Fibroblast of skin of abdomen (primary cell): ENCODE measurements at places on chromosomes 2 and 18.
A peak's percentile ranks its signal among the peaks of the same experiment; 100 is the strongest.

- peak; percentile 64 for DNase-seq
Measured at GRCh38 chr2:228522276-228522675, 340.8 kb upstream of the SPHKAP start.

DNA sequence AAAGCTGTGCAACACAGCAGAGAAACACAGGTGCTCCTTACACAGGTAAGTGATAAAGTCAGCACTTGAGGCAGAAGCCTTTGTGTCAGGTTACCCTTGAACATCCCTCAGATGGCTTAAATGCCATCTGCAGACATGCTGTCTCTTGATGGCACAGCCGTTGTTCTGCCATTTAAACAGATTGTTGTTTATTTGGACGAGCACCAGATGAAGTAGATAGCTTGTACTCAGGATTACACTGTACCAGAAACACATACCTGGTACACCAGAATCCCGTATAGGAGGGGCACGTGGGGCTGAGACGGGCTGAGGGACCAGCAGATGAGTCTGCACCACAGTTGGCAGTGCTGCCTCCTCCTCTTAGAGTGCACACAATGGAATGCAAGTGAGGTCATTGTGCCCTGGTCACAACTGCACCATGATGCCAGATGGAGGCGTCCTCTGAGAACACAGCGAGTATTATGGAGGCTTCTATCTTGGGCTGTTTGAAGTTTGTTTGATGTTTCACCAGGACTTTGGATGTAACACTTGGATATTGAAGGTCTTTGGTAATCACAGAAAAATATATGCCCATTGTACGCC lies 143.0 kb downstream of the TANC1 start:
- DNase-seq: no peak

DNA sequence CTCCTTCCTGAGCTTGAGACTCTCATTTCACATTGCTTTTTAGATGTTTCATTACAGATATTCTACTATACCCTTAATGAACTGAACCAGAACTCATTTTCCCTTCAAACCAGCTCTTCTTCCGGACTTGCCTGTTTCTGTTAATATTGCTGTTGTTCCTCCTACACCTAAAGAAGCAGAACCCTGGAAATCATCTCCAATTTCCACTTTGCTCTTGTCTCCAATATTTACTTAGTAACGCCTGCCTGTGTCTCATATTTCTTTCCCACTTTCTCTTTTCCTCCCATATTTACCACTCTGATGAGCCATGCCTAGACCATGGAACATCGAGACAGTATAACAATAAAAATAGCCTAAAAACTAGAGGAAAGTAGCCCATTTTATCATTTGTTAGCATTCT lies 17.9 kb upstream of the GMCL1 start:
- DNase-seq: no peak

DNA sequence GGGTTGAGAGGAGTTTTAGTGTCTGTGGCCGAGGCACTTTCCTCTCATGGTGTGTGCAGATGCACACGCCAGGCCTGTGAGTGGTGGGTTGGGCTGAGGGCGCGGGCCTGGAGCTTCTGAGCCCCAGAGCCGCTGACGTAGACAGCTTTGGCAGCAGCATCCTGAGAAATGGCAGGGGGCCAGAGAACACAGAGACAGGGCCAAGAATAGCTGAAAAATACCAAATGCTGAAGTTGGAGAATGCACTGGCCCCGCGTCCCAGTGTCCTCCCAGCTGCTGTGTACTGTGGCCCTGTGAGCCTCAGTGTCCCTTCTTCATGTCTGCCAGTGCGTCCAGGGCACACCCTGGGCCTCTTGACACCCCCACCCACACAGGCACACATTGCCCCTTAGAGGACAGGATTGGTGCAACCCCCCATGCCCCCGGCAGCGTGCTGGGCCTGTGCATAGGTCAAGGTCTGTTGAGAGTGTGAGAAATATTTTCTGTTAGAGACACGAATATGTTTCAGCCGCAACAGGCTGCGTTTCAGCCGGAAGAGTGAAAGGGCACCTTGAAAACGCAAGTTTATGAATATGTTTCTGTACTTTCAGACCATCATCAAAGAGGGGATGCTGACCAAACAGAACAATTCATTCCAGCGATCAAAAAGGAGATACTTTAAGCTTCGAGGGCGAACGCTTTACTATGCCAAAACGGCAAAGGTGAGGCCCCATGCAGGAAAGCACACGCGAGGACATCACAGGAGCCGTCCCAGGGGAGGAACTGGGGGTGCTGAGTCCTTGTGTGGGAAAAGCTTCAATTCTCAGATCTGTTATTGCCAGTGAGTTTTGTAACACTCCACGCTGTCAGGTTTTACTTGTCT lies 33.6 kb downstream of the DGKD start:
- peak; percentile 92 for DNase-seq

GRCh38 chr2:188931361-188931760 lies 42.8 kb upstream of the COL3A1 start:
- DNase-seq: peak; percentile 39

GRCh38 chr2:172561270-172561669 lies 5.4 kb downstream of the PDK1 start:
- no peak for DNase-seq

GRCh38 chr2:120355780-120356266 lies 9.9 kb downstream of the INHBB start:
- no peak for DNase-seq

GRCh38 chr2:62452701-62453454 lies 53.1 kb downstream of the TMEM17 start:
- no peak for DNase-seq

DNA sequence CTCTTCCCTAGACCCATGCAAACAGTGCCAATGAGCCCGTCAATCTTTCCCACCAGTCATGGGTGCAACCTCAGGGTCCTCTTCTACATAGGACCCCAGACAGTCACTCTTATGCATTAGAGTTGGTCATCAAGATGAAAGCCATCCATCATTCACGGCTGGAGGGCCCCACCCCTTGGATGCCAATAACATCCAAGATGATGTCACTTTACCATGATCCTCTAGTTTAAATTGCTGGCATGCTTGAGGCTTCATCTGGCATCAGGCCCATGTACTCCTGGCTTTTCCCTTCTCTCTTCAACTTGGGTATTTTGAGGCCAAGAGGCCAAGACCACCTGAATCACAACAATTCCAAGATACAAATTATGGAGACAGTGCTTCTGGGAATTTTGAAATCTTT lies 91.1 kb upstream of the MAPK4 start:
- DNase-seq: no peak

GRCh38 chr2:86393521-86394491 lies 47.4 kb upstream of the KDM3A start:
- DNase-seq: no peak

- no peak for DNase-seq
Measured at GRCh38 chr2:225009768-225010167, 32.5 kb downstream of the DOCK10 start.

GRCh38 chr2:74984947-74985637 lies 26.6 kb downstream of the POLE4 start:
- no peak for DNase-seq

DNA sequence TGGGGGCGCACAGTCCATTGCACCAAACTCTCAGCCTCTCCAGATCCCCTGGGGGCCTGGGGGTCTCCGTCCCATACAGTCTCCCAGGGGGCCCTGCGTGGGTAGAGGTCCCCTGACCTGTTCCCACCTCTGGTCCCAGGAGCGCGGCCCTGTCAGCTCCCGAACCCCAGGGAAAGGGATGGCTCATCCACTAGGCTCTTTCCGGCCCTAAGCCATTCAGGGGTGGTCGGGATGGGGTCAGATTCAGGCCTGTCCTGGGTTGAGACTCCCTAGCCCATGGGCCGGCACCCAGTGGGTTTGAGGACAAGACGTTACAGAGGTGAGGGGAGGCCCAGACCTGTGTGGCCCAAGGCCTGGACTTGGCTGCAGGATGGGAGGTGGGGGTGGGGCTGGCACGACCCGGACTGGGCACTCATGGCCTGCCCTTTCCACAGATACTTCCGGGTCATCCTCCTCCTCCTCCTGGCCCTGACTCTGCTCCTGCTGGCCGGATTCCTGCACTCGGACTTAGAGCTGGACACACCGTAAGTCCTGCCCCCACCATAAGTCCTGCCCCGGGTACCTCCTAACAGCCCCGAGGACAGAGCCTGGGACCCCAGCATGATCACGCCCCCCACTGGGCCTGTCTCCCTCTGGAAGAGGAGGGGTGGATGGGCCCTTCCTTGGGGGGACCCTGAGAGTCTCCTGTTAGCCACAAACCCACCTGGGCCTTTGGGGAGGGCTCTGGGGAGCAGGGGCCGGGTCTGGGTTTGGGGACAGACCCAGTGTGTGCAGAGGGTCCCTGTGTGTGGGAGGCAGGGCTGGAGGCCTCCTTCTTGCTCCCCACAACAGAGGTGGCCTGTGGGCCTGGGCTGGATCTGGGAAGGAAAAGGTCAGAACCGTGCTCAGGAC lies 10.1 kb upstream of the NEU4 start:
- DNase-seq: no peak

DNA sequence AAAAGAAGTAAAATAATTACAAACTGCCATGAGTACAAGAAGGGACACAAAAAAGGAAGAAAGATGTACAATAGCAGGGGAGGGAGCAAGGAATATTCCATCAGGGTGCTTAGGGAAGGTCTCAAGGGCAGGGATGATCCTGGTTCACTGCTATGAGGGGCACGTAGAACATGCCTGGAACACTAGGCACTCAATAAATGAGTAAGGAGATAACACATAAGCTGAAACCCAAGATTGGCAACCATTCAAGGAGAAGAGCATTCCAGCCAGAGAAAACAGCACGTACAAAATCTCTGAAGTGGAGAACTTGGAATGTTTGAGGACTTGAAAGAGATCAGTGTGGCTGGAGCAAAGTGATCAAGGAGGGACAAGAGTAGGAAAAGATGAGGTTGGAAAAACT lies 103.2 kb downstream of the FAM161A start:
- peak; percentile 72 for DNase-seq

- peak; percentile 63 for DNase-seq
Measured at GRCh38 chr18:24878289-24878688, 417.9 kb downstream of the HRH4 start.

DNA sequence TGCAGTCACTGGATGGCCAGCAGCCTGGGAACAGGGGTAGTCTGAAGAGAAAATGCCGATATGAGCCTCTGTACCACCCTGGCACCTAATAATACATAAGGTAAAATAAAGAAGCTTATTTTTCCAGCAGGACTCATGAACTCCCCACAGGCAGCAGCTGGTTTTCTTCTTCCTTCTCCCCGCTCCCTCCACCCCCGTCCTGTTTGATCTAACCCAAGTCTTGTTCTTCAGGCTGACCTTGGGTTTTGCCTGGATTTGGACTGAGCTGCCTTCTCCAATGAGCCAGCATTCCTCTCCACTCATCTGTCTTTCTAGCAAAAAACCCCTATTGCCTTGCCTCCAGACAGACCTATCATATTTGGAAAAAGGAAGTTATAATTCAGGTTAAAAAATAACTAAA lies 111.8 kb downstream of the CELF4 start:
- no peak for DNase-seq

GRCh38 chr2:86044045-86044444 lies 61.6 kb downstream of the POLR1A start:
- no peak for DNase-seq

DNA sequence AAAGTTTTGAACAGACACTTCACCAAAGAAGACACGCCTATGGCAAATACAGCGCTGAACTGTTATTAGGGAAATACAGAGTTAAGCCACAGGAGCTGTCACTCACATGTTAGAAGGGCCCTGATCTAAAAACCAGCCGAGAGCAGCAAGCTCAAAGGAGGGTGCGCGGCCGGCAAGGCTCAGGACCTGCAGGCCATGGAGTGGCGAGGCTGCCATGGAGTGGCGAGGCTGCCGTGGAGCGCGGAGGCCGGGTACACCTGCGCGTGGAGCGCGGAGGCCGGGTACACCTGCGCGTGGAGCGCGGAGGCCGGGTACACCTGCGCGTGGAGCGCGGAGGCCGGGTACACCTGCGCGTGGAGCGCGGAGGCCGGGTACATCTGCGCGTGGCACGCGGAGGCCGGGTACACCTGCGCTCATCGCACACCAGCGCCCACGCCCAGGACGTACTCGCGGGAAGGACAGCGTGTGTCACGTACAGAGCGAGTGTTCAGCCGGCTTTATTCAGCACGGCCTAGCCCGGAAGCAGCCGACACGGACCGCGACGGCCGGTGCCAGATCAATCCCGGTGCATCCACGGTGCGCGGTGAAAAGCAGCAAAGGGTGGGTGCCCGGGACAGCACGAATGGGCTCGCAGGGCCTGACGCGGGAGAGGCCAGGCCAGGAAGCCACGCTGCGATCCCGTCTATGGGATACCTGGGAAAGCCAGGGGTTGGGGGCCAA lies 68.8 kb downstream of the SLC66A2 start:
- no peak for DNase-seq

DNA sequence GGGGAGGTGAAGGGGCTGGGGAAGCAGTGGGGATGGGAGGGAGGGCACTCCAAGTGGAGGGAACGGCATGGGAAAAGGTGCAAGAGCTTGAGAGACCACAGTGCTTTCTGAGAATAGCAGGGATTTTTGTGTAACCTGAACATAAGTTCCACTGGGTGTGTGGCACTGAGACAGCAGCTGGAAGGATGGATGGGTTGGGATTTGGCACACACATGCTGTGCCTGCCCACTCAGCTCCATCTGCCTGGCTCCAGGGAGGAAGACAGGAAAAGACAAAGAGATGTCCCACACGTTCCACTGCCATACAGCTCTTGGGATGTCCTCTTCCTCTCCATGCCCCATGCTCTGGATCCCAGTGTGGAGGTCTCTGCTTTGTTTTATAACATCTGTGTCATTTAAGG lies 114.1 kb upstream of the TEX51 start:
- no peak for DNase-seq

DNA sequence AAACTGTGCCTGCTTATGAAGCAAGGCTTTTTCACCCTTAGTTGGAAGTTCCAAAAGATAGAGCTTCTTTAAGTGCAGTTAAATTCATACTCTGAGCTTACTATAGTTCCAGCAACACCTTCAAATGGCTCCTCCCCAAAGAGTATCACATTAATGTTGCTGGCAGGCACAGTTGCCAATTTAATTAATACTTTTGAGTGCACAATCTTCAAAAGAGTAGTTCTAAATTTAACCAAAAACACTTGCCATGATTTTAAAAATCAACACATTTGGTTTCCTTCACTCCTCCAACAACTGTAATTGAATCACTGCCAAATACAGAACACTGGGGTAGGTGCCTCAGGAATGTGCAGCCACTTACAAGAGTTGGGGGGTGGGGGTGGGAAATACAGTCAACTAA lies 150.6 kb upstream of the UBE2E3 start:
- DNase-seq: no peak

- peak; percentile 38 for DNase-seq
Measured at GRCh38 chr2:59184276-59185020, 943.3 kb upstream of the FANCL start.

- DNase-seq: no peak
Measured at GRCh38 chr2:239502430-239503186, 101.8 kb upstream of the HDAC4 start.

GRCh38 chr2:37851828-37852584 lies 73.1 kb upstream of the RMDN2 start:
- peak; percentile 51 for DNase-seq

GRCh38 chr18:23814991-23815614 lies 125.8 kb downstream of the LAMA3 start:
- no peak for DNase-seq
